ENCODE measurements at places on chromosomes 1 and 21.

GRCh38 chr1:158186180-158186579, 5.5 kb downstream of the CD1D start:
- DNase-seq: no peak

DNA sequence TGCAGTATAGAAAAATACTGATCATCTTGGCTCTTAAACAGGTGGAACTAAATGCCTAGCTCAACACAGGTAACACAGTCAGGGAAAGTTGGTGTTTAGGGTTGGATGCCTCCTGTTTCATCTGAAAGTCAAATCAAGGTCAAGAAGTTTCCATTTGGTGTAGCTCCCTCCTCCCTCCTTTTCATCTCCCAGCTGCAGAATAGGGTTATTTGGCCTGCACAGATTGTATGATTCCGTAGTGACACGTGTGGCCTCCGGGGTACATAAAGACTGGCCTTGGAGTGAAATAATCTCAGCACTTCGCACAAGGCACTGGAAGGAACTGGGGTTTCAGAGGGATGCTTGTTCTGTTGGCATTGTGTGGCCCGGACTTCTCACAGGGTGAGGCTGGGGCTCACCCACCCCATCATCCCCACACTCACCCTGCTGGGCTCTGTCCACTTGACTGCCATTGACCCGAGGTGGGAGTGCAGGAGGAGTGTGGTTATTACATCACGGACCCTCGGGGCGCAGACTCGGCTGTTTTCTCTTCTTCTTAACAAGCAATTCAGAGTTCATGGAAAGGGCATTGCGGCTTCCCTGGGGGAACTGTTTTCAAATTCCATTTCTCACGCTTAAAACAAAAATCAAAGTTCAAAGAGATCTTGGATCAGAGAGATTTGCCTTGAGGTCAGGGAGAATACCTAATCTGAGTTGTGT, 18.4 kb downstream of the IGSF5 start:
- DNase-seq: no peak

DNA sequence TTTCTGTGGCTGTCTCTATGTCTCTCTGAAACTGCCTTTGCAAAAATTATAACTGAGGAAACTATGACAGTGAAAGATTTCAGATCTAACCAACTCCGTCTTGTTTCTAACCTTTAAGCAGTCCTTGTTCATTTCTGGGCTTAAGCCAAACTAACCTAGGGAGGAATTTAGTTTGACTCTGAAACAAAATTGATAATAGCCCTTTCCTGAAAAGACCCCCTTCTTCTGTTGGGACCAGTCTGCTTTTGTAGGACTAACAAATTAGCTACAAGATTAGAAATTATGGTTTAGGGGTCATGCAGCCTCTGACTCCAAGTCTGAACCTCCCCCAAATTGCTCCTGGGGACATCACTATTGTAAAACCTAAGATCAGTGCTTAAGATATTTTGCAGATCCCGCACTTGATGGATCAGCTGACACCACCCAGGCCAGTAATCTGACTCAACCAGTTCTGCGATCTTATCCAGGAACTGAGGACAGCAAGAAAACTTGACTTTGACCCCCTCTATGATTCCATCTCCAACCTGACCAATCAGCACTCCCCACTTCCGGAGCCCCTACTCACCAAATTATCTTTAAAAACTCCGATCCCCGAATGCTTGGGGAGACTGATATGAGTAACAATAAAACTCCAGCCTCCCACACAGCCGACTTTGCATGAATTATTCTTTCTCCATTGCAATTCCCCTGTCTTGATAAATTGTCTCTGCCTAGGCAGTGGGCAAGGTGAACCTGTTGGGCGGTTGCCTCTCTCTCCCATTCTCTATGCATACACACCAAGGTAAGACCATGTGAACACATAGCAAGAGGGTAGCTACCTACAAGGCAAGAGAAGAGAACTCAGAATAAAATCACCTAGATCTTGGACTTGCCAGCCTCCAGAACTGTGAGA, 11.1 kb upstream of the TRIM63 start:
- DNase-seq: no peak

- DNase-seq: no peak
Observed at GRCh38 chr21:44497703-44498126, 42.3 kb downstream of the KRTAP10-1 start.

GRCh38 chr1:206521127-206521526, 13.8 kb downstream of the RASSF5 start:
- DNase-seq: no peak

GRCh38 chr1:217484871-217485270, 146.0 kb downstream of the GPATCH2 start:
- no peak for DNase-seq

- no peak for DNase-seq
Observed at GRCh38 chr1:68811806-68812205, 314.9 kb upstream of the DEPDC1 start.

DNA sequence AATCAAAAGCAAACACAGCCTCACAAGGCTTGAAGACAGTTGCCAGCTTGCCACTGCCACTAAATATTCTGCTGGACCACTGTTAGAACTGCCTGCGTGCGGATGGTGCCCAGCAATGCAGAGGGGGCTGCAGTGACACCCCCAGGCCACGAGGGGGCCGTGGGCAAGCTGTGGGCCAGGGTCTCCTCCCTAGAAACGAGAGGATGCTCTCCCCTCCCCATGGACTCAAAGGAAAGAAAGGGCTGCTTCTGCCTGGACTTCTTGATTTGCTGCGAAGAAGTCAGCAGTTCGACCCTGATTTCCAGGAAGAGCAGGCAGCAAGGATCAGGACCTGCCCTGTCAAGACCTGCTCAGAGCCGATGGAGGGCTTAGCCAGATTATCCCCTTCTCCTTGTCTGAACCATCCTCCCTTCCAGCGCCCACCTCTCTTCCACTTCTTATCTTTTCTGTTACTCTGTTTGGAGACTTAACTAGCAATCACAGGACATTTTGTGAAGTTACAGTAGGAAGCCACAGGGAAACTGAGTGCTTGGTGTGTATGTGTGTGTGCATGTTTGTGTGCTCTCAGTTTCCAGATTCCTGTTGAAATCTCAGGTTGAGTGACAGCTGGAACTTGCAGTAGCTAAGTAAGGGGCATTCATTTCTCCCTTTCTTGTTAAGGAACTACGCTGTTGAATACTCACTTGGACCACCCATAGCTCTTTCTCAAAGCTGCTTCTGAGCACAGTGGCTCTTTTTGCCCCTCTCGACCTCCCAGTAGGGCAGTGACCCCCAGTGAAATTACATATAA, 2.7 kb downstream of the MAN1C1 start:
- no peak for DNase-seq

DNA sequence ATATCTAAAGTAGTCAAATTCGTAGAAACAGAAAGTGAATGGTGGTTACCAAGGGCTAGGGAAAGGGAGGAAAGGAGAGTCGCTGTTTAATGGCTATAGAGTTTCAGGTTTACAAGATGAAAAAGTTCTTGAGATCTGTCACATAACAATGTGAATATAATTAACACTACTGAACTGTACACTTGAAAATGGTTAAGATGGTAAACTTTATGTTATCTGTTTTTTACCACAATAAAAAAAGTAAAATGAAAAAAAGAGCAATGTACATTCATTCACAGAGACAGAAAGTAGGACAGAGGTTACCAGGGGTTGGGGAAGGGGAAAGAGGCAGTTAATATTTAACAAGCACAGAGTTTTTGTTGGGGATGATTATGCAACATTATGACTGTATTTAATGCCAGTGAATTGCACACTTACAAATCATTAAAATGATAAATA, 53.3 kb upstream of the SEC16B start:
- DNase-seq: no peak

GRCh38 chr1:68231627-68232288, 565 bp downstream of the WLS start:
- peak; percentile 77 for DNase-seq

GRCh38 chr1:11412141-11412540, 66.8 kb upstream of the DISP3 start:
- no peak for DNase-seq

GRCh38 chr1:203408486-203409481, 57.9 kb upstream of the FMOD start:
- DNase-seq: peak; percentile 82

GRCh38 chr1:73160759-73161158, 878.4 kb upstream of the NEGR1 start:
- DNase-seq: no peak

GRCh38 chr1:110011527-110012041, 22.8 kb upstream of the STRIP1 start:
- DNase-seq: no peak

DNA sequence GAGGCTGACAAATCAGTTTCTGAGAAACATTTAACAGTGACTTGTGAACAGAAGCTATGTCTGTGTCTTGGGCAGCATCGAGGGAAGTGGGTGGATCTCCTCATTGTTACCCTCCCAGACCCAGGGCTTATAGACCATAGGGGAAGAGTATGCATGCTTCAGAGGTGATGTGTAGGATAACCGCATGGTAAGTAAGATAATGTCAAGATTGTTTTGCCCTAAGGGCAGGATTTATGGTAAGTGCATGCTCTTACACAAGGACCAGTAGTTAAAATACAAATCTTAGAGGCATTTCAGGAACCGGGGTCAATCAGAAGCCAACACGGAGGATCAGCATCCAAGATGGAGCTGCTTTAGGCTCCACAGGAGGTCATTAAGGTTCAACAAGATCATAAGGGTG, 7.7 kb upstream of the PRMT2 start:
- no peak for DNase-seq

DNA sequence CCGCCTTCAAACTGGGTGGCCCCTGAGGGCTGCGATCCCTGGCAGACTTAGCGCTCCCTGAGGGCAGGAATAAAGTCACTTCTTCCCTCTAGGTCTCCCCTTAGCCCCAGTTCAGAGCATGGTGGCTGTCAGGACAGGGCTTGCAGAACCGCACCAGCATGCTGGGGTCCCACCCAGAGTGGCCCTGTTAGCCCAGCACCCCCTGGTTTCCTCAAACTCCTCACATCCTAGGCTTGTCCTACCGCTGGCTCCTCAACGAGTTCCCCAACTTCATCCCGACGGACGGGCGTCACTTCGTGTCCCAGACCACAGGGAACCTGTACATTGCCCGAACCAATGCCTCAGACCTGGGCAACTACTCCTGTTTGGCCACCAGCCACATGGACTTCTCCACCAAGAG, 15.8 kb downstream of the CNTN2 start:
- no peak for DNase-seq

DNA sequence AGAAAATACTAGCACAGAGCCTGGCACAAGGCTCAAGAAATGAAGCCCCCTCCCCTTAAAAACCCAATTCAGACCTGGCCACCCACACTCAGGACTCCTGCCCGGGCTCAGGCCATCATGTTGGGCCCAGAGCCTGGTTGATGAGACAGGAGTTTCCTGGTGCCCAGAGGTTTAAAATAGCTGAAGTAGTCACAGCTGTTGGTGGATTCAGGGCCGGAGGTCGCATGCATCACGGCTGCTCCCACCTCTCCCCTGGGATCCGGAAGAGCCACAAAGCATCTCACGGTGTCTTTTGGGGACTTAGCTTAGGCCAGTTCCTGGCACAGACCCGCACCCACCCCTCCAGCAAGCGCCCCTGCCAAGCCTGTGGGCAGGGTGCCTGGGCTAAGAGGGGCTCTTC, 2.6 kb upstream of the PADI2 start:
- no peak for DNase-seq

DNA sequence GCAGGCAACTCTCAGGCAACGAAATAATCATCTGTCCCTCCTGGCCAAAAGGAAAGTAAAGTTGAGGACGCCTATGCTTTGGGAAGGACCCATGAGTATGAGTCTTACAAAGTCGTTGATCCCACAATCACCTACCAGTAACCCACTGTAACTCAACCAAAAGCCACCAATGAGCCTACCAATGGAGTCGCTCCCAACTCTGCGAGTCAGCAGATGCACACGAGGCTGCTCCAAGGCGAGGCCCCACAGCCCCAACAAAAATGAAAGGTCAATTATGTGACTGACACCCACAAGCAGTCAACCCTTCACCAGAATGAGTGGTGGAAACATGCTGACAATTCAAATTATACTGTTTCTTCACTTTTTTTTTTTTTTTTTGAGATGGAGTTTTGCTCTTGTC, 12.0 kb downstream of the SETD4 start:
- DNase-seq: no peak

GRCh38 chr21:16241016-16241415, 511.2 kb downstream of the USP25 start:
- no peak for DNase-seq

- DNase-seq: no peak
Observed at GRCh38 chr1:29602203-29602602, 365.9 kb downstream of the PTPRU start.

DNA sequence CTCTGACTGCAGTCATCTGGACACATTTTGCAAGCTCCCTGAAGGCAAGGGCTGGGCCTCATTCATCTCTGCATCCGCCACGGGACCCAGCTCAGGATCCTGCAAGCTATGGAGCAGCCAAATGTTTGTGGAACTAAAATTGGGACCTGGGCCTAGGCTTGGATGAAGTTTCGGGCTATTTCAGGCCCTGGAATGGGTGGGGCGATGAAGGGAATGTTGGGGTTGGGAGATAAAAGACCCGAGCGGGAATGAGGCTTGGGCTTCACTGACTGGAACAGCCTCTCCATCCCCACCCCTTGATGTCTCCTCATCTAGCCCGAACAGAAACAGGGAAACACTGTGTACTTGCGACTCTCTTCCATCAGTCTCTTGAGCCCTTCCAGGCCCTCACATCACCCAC, 7.3 kb upstream of the AHCYL1 start:
- no peak for DNase-seq

DNA sequence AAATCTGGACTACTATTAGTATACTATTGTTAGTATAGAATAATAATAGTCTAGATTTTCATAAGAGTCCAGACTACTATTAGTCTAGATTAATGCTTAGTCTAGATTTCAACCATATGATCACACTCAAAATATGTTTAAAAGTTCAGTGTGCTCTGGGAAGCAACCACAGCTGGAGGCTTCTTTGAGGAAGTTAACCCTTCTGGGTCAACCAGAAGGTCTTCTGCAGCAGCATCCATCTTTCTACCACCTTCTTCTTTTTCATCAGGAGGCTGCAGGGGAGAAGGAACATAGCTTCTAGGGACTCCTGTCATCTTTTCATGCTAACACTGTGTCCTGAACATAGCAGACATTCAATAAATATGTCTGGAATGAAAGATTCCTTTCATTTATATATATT, 51.2 kb upstream of the DNAJC6 start:
- DNase-seq: no peak

DNA sequence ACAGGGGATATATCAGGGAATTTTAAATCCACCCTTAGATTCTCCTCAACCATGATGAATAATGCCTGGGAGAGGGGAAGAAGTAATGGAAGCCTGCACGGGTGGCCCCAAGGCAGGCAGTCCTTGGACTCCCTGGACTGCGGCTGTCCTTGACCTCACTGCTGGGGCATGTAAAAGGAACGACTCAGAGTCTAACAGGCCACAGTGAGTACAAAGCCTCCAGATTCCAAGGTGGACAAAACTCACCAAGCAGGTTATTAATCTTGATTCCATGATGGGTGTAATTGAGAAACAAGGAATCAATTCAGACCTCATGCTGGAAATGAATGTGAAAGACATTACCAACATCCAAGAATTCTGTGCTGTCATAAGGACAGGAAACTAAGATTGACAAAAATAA, 13.0 kb upstream of the ARHGAP29 start:
- DNase-seq: no peak

- DNase-seq: no peak
Observed at GRCh38 chr1:99474350-99474893, 171.5 kb upstream of the PALMD start.

GRCh38 chr1:234396871-234397270, 23.6 kb downstream of the COA6 start:
- no peak for DNase-seq

GRCh38 chr1:175978476-175978875, 228.6 kb downstream of the COP1 start:
- DNase-seq: no peak

GRCh38 chr1:9346566-9346965, 53.9 kb downstream of the SPSB1 start:
- DNase-seq: no peak

- DNase-seq: no peak
Observed at GRCh38 chr1:24857507-24858133, 72.5 kb downstream of the RUNX3 start.
